ENCODE measurements at places on chromosomes 5 and 9.

DNA sequence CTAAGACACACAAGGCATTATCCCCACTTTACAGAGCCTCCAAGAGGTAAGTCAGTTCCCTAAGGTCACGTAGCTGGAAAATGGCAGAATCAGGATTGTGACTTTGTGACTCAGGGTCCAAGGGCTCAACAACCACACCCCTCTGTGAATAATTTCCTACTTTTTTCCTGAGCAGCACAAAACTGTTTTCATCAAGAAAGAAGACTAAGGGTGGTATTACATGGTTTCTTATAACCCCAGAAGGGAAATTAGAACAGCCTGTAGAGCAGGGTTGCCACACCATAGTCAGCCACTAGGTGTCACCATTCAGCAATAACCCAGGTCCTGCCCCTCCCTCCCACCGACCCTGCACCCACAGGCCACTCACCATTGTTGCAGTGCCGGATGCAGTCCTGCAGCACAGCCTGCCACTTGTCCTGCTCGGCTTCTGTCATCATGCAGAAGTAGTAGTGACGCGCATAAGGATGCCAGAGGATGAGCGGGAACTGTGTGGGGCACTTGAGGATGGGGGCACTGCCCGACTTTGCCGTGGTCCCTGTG lies 72.1 kb downstream of the LRSAM1 start:
- peak; percentile 85 for DNase-seq

GRCh38 chr5:171629221-171629620 lies 156.4 kb upstream of the SMIM23 start:
- DNase-seq = no peak

DNA sequence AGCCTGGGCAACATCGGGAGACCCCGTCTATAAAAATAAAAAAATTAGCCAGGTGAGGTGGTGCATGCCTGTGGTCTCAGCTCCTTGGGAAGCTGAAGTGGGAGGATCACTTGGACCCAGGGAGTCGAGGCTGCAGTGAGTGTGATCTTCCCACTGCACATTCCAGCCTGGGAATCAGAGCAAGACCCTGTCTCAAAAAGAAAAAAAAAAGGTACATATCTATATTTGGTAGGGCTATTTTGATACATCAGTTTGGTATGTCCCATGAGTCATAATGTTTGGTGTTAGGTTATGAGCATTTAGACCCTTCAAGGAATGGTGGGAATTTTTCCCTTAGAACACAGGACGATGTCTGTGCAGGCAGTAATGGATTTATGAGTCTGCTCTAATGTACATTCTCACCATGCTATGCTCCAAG lies 55.3 kb upstream of the POU4F3 start:
- no peak for DNase-seq

DNA sequence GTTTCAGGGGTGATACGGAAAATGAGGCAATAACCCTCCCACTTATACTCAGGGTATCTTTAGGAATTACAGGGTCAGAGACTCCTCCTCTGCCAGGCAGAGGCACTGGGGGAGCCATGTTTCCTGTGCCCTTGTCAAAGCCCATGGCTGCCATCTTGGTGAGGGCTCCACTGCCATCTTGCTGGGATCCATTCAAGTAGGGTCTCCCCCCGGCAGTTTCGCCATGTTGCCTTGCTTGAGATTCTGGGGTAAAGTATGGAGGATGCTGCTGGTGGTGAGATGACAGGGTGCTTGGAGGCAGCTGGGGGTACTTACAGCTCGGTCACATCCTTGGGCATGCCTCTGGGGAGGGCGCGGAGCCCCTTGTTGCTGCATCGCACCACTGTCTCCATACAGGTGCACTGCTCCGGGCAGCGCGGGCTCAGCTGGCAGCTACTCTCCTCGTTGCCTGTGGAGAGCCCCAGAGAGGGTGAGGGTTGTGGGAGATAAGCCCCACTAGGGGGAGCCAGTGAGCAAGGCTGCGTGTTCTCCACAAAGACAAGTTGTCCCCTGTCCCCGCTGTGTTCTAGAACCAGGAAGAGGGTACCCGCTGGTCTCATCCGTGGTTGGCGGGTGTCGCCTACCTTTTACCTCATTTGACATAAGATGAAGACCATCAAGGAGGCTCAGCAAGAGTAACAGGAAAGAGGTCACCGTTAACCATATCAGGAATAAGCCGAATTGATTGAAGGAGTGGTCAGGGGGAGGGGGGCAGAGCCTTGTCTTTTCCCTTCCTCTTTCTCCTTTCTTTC lies 169.0 kb upstream of the PANK3 start:
- DNase-seq = peak; percentile 42

GRCh38 chr9:111924281-111924680 lies 27.7 kb downstream of the UGCG start:
- no peak for DNase-seq

- peak; percentile 71 for DNase-seq
Measured at GRCh38 chr9:35910613-35911359, 1.5 kb downstream of the SPAAR start.

DNA sequence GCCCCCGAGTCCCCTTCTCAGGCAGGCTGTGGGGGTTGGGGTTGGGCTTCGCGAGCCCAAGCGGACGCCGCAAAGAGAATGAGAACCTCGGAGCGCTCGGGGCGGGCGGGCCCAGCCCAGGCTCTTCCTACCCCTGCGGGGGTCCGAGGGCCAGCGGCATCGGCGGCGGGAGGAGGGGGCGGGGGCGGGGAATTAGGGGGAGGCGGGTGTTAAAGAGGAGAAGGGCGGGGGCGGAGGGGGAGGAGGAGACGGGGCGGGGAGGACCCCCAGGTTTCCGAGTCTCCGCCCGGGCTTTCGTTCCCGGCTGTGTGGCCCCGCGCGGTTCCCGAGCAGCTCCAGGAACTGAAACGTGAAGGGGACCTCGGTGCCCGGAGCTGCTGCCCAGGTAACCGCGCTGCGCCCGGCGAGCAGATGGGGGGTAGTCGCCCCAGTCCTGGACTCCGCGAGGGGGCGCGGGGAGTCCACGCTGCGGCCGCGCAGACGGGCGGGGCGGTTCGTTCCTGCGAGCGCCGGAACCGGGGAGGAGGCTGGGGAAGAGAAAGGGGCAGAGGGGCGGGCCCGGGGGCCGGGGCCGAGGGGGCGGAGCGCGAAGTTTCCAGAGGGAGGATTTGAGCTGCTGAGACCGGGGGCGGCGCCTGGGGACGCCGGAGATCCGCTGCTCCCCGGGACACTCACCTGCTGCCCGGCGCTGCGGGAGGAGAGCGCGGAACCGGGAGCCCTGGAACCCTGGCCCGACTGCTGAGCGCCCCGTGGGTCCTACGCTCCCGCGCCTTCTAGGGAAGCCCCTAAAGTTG lies 38.4 kb upstream of the PLEKHG4B start:
- DNase-seq = peak; percentile 62

GRCh38 chr9:132673355-132673754 lies 3.1 kb downstream of the GTF3C4 start:
- peak; percentile 41 for DNase-seq

- DNase-seq = no peak
Measured at GRCh38 chr9:89807682-89808075, 202.9 kb downstream of the GADD45G start.

DNA sequence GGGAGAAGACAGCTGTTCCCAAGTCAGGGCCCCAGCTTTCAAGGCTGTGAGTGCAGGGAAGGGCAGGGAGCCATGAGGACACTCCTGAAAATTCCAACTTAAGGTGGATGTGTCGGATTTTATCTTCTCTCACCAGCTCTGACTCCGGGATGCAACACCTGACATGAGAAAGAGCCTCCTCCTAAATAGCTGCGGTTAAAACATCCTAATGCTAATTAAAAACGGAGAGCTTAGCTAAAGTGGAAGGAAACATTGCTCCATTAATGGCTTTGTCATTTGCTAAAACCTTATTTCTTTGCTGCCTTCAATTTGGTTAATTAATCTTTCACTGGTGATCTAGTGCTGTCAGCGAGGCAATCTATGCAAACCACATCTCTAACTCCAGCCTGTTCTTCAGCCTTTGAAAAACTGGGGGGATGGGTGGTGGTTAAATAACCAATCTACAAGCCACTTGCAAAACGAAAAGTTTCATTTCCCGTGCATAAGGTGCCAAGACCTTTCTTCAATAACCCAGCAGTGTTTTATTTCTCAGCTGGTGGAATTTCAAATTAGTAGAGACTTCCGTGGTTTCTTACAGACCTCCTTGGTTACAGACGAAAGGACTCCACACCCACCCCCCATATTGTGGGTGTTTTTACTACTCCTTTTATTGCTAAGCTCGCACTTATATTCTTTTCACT lies 379.6 kb downstream of the MLLT3 start:
- no peak for DNase-seq

DNA sequence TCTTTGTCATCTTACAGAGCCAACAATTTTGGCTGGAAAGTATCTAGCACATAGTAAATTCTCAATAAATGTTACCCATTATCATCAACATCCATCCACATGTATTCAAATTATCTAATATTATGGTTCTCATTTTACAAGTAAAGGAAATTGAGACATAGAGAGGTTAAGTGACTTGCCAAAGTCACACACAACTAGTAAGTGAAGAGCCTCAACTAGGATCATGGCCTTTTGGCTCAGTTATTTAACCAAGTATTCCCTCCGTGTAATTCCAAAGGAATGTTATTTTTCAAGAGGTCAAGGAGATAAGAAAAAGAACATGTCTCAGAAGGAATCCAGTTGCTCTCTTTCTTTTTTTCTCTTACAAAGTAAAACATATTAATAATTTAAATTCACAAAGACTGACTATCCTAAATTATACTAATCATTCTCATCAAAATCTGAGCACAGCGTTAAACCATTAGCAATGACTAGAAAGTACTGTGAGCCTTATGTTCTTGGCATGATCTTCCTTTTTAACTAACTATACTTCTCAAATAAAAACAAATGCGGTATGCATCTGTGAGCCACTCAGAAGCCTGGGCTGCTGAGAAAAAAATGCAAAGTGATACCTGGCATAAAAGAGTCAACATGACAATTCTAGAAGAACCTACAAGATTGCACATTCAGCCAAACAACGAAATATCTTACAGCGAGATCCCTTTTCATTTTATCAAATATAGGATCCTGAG lies 350.9 kb downstream of the GLIS3 start:
- DNase-seq = no peak

DNA sequence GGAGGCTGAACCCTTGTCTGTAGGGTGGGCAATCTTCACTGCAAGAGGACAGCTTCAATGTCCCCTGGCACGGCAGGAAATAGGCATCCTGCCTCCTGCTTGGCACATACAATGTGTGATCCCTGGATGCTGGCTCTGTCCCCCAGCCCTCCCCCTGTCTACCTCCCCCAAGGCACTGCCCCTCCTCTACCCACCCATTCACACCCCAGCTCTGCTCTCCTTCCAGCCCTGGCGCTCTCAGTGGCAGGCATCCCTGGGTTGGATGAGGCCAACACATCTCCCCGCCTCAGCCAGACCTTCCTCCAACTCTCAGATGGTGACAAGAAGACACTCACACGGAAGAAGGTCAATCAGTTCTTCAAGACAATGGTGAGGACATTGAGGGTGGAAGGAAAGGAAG lies 24.1 kb upstream of the FOXI1 start:
- DNase-seq = no peak

GRCh38 chr9:19231126-19231903 lies 822 bp downstream of the DENND4C start:
- peak; percentile 35 for DNase-seq

GRCh38 chr9:83934569-83935275 lies 13.5 kb upstream of the KIF27 start:
- DNase-seq = peak; percentile 50

DNA sequence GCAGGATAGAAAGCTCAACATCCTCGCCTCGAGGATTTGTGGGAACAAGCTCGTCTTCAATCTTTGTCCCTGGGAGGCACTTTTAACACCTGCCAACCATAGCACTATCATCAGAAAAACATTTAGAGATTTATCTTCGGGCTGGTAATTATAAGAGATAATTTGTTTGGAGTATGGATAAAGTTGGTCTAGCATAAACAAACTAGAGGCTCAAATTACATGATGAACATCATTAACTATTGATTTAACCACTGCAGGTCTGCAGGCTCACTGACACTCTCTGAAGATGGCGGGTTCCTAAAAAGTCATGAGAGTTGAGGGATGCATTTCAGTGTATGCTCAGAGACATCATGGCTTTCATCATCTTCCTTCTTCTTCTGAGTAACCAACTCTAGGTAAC lies 25.8 kb upstream of the PCA3 start:
- no peak for DNase-seq

DNA sequence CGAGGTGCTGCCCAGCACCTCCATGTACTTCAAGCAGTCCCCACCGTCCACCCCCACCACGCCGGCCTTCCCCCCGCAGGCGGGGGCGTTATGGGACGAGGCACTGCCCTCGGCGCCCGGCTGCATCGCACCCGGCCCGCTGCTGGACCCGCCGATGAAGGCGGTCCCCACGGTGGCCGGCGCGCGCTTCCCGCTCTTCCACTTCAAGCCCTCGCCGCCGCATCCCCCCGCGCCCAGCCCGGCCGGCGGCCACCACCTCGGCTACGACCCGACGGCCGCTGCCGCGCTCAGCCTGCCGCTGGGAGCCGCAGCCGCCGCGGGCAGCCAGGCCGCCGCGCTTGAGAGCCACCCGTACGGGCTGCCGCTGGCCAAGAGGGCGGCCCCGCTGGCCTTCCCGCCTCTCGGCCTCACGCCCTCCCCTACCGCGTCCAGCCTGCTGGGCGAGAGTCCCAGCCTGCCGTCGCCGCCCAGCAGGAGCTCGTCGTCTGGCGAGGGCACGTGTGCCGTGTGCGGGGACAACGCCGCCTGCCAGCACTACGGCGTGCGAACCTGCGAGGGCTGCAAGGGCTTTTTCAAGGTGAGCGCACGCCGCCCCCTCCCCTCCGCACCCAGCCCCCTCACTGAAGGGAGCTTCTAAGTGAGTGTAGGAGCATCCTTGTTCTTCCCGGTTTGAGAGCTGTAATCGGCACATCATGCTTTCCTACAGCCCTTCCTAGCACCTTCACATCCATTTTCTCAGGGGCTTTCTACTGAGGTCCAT lies 6.9 kb downstream of the NR4A3 start:
- no peak for DNase-seq

DNA sequence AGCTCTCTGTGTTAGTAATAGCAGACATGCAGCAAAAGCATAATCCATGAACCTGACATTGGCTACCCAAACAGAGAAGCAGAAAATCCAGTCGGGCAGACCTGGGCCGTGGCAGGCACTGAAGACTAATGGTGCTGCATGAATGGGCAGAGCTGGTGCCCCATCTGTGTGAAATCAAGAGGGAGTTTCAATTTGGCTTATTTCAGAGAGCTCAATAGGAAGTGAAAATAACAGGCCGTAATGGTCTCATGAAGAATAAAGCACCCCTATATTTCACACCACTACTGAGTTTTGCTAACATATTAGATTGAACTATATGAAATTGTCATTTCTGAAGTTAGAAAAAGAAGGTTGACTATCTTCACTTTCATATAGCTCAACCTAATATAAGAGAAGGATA lies 149.7 kb downstream of the ENC1 start:
- no peak for DNase-seq

All from KBM-7 (cell line).